ENCODE measurements at places on chromosomes 7 and 10.

DNA sequence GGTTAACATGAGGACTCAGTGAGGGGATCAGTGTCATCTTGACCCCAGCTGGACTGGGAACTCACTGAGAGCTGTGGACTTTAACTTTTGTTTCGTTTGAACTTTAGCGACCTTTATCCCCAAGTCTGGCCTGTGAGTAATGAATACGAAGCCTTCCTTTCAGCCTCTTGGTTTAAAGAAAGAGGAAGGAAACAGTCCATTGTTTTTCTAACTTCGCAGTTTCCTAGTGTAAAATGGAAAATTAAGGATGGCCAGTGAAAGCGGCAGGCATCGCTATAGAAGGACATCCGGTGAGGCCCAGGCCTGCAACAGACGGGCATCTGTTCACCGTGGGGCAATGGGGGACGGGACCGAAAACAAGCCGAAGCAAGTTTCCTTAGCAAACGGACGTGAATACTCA is 44.1 kb upstream of the ADO start:
- DNase-seq, result no peak

GRCh38 chr10:122480146-122480833 is 18.9 kb downstream of the HTRA1 start:
- no peak for DNase-seq

DNA sequence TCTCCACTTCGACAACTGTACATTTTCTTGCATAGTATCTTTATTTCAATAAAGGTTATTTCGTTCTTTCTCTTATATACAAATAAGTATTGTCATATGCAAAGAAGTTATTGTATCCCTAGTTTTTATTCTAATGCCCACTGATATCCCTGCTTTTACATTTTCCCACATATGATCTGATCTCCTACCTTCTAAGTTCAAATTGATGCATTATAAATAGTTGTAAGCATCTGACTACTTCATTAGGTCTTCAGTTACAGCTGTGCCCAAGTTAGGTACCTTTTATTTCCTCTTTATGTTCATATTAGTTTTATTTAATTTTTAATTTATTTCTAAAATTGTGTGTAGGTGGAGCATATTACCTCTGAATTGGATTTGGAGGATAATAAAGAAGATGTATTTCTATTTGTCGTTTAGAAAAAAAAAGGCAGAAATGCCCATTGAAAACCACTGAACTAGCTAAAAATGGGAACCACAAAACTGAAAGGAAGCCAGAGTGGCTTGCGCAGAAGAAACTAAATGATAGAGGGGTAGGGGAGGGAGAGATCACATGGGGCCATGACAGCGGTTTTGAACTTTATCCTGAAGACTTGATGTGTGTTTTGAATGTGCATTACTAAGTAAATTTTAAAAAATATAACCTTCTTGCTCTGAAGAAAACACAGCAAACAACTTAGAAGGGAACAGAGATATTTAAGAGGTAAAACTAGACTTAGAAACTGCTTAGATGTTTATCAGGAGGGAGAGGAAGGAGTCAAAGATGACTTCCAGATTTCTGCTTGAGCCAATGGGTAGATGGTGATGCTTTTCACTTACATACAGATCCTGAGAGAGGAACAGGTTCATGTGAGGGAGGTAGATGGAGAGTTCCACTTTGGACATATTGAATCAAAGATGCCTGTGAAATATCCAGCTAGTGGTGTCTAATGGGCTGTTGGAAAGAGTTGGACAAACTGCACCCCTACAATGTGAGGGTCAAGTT is 9.3 kb upstream of the ZC3HAV1L start:
- DNase-seq, result no peak

- DNase-seq, result no peak
These were observed 85.1 kb upstream of the PPIF start for GRCh38 chr10:79262131-79262530.

DNA sequence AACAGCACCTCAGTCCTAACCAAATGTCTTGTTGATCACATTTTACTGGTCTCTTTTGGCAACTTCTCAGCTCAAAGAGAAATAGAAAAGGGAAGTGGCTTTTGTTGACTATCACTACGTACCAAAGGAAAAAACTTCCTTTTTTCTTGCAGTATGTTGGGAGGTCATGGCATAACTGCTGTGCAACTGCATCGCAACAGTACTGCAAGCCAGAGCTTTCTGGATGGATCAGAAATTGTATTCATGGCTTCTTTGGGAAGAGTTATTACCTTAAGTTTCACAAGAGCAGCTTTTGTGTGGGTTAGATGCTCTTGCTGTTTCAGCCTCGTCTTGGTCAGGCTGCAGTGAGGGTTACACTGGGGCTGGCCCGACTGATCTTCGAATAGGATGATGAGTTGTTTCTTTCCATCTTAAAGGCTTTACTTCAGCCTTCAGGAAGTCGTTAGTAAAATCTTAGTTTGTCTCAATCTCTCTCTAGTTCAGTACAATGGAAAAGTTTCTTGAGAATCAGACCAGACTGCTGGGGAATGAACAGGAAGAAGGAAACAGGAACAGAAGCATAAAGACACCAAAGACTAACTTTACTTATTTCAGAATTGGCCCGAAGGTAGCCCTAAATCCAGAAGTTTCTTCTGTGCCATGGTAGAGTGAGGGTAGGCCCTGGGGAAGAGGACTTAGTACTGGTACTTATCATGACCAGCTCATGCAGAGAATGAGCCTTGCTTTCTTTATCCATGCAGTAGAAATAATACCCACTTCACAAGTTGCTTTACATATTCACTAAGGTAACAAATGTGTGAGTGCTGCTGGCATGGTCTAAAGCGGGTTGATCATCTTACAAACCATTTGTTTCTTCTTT is 153.6 kb downstream of the CELF2 start:
- no peak for DNase-seq

All from SW 1271 (cell line).